ENCODE measurements at places on chromosomes 4 and X.

DNA sequence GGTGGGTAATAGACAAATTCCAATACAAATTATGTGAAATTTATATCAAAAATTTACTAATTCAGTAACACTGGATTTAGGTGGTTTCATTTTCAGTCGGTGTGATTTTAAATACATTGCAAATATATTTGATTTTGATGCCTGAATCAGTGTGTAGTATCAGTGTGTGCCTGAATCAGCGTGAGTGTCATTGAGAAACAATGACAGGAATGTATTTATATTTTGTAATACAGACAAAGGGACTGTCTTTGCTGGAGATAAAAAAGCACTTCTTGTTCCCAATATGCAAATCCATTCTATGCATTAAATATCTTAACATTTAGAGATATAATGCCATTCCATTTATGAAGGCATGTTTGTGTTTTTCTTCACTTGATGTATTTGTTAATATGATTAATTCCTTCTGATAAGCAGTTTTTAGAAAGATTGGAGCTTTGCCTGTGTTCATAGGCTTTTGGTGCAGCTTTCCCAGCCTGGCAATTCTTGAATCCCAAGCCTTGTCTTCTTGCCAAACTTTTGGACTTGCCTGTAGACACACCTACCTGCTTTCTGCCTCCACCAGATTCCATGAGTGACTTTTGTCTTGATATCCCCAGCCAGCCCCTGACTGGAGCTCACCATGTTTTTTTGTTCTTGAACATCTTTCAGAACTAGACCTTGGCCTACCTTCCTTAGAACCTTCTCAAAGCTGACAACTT lies 243.8 kb downstream of the ADGRL3 start:
- DNase-seq, result no peak

DNA sequence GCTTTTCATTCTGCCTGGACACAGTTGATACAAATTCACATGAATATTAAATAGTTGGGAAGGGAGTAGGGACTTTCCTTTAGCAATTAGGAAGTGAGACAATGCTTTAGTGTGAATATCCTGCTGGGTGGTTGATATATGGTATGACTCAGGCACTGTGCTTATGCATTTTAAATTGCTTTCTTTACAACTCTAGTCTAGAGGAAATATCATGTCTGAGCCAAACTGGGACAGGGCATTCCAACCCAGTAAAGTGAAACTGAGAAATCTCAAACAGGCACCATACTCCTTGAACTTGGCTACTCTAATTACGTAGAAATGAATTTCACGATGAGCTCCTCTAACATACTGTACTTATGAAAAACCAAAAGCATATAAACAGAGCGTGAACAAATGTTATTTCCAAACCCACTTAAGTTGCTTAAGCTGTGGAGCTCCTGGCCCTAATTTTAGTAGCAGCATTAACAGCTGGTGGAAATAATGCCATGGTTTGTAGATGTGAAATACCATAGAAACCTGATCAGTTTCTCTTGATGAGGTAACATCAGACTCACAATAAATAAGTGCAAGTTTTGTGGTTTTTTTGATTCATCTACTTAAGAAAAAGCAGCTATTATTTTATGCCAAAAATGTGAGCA lies 242.9 kb upstream of the GK2 start:
- no peak for DNase-seq

GRCh38 chr4:41575207-41575606 lies 37.2 kb downstream of the LIMCH1 start:
- DNase-seq, result no peak

- DNase-seq, result no peak
Observed at GRCh38 chrX:107325467-107325866, 119.1 kb downstream of the DNAAF6 start.

DNA sequence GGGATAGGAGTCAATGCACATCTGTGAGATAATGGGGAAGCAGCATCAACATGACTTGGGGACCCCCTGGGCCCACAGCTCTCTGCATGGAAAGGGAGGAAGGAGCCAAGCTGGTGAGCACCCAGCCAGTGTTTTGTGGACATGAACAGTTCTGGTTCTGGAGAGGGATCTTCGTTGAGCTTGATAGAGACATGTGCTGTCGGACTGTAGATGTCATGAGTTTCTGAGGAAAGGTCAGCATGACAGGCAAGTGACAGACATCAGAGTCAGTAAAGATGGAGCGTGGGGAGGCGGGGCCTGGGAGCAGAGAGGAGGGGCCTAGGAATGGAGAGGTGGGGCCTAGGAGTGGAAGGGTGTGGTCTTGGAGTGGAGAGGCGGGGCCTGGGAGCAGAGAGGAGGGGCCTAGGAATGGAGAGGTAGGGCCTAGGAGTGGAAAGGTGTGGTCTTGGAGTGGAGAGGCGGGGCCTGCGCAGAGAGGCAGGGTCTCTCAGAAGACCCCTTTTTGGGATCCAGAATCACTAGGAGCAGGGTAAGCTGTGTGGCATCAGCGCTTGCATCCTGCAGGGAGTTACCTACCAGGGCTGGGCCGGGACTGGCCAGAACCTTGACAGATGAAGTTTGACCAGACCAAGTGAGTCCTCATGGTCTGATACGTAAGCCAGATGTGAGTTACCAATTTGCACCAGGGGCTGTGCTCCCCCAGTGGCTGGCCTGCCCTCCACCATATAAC lies 33.7 kb downstream of the PIGG start:
- no peak for DNase-seq

GRCh38 chr4:69816236-69816635 lies 43.7 kb downstream of the SULT1E1 start:
- no peak for DNase-seq
